ENCODE measurements at places on chromosomes 3 and 15.

- no peak for DNase-seq
These were observed 29.7 kb downstream of the ACSBG1 start for GRCh38 chr15:78204351-78205309.

DNA sequence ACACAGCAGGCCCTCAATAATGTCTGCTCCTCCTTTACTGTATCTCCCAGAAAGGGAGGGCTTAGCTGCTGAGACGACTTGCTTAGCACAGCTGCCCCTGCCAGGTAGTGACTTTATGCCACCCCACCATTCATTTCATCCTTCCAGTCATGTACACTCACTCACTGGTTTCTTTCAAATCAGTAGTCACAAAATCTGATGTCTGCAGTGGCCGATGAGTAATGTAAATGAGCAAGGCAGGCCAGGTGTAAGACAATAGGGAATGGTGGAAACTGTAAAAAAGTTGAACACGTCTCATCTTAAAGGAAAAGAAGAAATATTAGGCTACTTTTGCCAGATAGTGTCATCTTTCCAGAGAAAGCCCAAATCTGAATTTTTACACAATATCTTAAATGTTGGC, 207.6 kb upstream of the PRICKLE2 start:
- no peak for DNase-seq

GRCh38 chr3:125054449-125055329, 1.1 kb downstream of the HEG1 start:
- DNase-seq: peak; percentile 49

- peak; percentile 45 for DNase-seq
These were observed 50.3 kb downstream of the MED12L start for GRCh38 chr3:151135541-151136337.

- DNase-seq: no peak
These were observed 158.7 kb upstream of the SPRED1 start for GRCh38 chr15:38093931-38094330.

- no peak for DNase-seq
These were observed 35.1 kb downstream of the TMOD3 start for GRCh38 chr15:51864408-51865056.
